ENCODE measurements at places on chromosomes 3 and 15.

GRCh38 chr3:72434296-72434695 lies 413.9 kb downstream of the SHQ1 start:
- no peak for DNase-seq

DNA sequence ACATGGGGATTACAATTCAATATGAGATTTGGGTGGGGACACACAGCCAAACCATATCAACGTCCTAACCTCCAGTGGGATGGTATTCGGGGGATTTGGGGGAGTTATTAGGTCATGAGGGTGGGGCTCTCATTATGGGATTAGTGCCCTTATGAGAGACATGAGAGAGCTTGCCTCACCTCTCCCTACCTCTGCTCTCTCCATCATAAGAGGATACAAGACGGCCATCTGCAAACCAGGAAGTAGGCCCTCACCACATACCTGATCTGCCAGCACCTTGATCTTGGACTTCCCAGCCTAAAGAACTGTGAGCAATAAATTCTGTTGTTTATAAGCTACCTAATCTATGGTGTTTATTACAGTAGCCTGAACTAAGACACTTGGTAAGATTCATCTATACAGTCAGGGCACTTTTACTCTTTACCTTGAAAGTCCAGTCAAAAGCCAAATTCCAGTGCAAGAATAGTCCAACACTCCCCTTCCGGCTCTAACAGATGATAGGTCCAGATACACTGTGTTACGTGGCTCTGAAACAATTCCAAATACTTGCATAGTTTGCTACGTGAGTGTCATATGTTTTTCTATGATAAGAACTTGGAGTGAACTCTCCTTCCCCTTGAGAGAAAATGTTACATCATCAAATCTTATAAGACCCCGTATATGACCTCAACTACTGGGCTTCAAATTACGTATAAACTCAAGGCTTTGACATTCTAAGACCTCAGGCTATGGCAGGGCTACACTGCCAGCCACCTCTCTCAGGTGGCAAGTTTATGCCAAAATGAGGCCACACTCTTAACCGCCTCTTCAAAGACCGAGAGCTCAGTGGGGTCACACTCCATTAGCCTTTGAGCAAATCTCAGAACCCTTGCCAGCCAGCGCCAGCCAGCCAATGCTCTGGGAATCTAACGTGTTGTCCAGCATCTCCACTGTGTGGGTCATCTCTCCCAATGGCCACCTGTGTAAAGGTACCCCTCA lies 129.9 kb downstream of the XXYLT1 start:
- DNase-seq = no peak

GRCh38 chr3:124759666-124760401 lies 29.6 kb downstream of the UMPS start:
- no peak for DNase-seq

DNA sequence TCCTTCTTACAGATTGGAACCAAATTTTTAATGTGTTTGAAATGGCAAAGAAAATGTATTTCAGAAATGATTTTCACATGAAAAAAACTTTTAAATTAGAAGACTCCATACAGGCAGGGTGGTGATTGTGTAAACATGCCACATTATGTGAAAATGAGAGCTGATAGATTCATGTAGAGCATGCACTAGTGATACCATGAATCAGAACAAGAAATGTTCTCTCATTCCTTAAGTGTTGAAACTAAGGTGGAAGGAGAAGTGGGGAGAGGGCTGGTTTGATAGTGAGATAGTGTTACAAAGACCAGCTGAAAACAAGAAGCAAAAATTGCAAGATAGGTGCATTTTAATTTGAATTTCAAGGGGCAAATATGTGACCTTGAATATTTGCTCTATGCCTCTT lies 100.3 kb downstream of the CCNL1 start:
- DNase-seq = no peak

DNA sequence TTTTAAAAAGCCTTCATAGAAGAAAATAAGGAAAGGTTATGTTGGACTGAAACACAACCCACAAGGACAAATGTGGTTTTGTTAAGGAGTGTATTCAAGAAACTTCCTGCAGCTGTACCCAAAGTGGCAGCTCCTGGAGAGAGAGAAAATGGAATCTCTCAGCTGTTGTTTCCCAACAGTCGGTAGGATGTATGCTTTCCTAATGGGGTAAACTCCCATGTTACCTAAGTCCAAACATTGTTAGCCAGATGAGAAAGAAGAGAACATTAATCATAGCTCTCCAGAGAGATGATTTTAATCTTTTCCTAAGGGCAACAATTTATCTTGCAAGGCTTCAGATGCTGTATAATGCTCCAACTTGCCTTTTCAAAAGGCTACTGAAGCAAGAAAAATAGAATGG lies 22.6 kb upstream of the TEX9 start:
- DNase-seq = no peak

DNA sequence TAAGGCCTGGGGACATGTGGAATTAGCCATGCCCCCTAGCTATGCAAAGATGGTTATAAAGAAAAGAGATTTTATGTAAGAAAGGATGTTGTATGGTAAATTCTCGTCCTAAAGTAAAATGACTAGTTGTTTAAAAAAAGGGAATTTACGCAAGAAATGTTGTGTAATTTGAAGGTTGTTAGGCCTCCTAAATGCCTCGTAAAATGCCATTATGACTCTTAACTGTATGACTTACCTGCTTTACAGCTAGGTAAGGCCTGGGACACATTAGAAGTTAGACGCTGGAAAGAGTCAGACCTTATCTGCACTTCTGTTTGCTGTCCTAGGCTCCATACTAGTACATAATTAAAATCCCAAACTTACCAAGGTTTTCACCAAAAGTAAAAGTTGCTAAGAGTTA lies 17.5 kb upstream of the HHATL start:
- DNase-seq = no peak

DNA sequence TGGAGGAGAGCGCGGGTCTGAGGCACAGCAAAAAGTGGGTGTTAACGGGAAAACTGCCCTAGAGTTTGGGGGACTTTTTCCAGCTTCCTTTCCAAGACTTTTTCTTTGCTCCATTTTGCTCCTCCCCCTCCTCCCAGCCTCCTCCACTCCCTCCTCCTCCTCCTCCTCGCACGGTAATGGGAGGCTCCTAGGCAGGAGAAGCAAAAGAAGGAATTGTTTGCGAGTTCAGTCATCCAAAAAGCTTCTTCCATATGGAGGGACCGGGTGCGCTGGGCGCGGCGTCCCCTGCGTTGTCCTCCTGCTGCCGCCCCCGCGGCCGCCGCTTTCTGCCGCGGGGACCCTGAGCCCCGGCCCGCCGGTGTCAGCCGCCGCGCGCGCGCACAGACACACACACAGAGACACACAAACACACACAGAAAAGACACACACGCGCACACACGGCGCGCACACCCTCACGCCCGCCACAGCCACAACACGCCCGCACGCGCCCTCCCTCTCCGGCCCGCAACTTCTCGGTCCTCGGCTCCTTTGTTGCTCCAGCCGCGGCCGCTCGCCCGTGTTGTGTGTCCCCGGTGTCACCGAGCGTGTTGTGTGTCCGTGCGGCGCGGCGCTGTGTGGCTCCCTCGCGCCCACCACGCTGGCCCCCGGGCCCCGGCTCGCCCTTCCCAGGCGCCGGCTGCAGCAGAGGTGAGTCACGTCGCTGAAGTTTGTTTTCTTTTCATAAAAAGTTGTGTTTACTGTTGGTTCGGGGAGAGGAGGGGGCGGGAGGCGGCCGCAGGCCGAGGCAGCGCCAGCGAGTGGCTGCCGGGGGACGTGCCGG lies at the start of gene BOC:
BOC (plus strand) TSS at position 228 of the 820 bp plus-strand sequence. CDS start 38,246 bp downstream, outside the sequence.
- DNase-seq = no peak

DNA sequence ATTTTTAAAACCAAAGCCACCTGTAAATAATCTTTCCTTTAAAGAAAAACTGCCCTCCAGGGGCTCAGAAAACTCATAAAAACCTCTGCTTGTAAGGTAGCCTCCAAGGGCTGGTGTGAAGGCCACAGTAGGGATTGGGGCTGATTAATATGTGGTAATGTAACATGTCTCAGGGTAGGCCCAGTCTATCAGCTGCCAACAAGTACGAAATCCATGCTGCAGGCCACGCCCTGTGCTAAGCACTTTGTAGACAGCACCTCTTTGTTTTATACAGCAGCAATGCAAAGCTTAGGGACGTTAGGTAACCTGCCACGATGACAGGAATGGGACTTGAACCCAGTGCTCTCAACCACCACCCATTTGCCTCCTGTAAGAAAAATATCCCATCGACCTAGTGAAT lies 65.6 kb upstream of the PRICKLE2 start:
- no peak for DNase-seq

GRCh38 chr3:183800243-183800863 lies 25.0 kb downstream of the MAP6D1 start:
- DNase-seq = no peak
